Activated naive CD4-positive, alpha-beta T cell treated with anti-CD3 and anti-CD28 coated beads for 36 hours (primary cell): ENCODE measurements at places on chromosomes 13 and 19. TPM values are rescaled to one million over a fixed set of nuclear protein-coding genes. Genes with fewer than 3 reads are reported as not detected.

Gene SLC25A41
- total RNA-seq: not detected

Gene PPP2R1A
- 232 TPM for total RNA-seq

Gene NXNL1
- total RNA-seq: not detected

Gene KLF1
- total RNA-seq: 0.17 TPM

Gene ERCC1
- 28.9 TPM for total RNA-seq

Gene SPC24
- total RNA-seq: 102 TPM

Gene SIAH3
- total RNA-seq: 0.07 TPM

Gene C19orf81
- 1.5 TPM for total RNA-seq

Gene PTBP1
- total RNA-seq: 532 TPM

Gene CYP4F2
- total RNA-seq: 0.24 TPM

Gene ODAD3
- total RNA-seq: 0.15 TPM

Gene CCNE1
- total RNA-seq: 31.2 TPM

Gene FGF21
- not detected for total RNA-seq

Gene CERS1
- total RNA-seq: not detected

Gene PLIN4
- not detected for total RNA-seq

Gene LCP1
- total RNA-seq: 1,008 TPM

Gene ZNF763
- 0.50 TPM for total RNA-seq

Gene ZNF100
- 22.7 TPM for total RNA-seq

Gene MTMR6
- total RNA-seq: 5.5 TPM

Gene C3
- total RNA-seq: 0.81 TPM

Gene HSH2D
- total RNA-seq: 18.3 TPM

Gene ZNF253
- 9.6 TPM for total RNA-seq

Gene KLC3
- total RNA-seq: not detected

Gene PCP2
- total RNA-seq: not detected
